ENCODE measurements at places on chromosomes 5 and 9.

- DNase-seq: no peak
Observed at GRCh38 chr5:132999246-132999645, 27.1 kb downstream of the ZCCHC10 start.

DNA sequence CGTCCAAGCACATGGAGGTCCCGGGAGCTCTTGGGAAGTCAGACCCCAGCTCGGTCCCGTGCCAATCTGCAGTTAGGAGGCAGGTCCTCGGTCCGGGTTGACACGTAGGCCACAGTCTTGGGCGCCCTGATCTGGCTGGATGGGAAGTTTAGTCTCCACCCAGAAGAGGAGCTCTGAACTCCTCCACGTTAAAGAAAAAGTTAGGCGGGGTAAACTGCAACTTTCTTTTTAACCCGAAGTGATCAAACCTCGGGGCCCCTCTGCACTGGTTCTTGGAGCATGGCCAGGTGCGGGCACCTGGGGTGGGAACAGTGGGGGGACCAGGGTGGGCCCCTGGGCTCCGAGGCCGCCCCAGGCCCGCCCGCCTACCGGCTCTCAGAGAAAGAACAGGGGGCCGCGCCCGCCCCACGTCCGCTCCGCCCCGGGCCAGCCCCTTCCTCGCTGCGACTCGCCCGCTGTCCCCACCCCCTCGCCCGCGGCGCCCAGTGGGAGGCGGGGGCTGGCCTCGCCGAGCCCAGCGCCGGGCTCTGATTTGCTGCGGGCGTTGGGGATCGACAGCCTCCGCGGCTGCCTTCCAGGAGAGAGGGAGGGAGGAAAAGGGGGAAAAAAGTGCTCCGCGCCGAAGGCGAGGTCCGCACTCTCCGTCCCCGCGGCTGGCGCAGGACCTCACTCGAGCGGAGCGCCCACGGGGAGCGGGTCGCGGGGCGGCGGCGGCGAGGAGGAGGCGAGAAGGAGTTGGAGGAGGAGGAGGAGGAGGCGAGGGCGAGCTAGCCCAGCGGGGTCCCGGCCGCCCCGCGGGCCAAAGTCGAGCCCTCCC, at the start of gene COL5A1:
COL5A1 (plus strand) TSS at position 631 of the 817 bp plus-strand sequence. CDS start 385 bp downstream, outside the sequence.
- DNase-seq: no peak

GRCh38 chr5:179311581-179311980, 33.7 kb downstream of the ADAMTS2 start:
- DNase-seq: no peak

- no peak for DNase-seq
Observed at GRCh38 chr9:35910613-35911359, 1.5 kb downstream of the SPAAR start.

- DNase-seq: no peak
Observed at GRCh38 chr5:75907651-75908050, 175.5 kb upstream of the SV2C start.

DNA sequence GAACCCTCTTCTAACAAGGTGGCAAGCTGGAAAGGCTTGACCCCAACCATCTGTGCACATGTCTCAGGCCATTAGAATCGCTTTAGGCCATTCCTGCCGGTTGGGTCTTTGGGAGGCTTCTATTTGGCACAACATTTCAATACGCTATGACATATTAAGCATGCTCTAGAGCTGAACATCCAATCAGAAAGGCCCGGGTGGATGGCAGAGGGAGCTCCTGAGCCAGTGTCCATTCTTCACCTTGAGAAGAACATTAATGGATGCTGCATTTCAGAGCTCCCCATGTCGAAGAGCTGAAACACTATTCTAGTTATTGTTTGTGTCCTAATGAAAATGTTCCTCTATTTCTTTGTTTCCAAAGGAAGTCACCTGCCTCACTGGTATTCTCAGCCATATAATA, 12.8 kb downstream of the SPATA9 start:
- DNase-seq: no peak

- no peak for DNase-seq
Observed at GRCh38 chr5:119681734-119682133, 52.4 kb downstream of the FAM170A start.

- DNase-seq: no peak
Observed at GRCh38 chr5:33905381-33905780, 13.6 kb upstream of the ADAMTS12 start.

DNA sequence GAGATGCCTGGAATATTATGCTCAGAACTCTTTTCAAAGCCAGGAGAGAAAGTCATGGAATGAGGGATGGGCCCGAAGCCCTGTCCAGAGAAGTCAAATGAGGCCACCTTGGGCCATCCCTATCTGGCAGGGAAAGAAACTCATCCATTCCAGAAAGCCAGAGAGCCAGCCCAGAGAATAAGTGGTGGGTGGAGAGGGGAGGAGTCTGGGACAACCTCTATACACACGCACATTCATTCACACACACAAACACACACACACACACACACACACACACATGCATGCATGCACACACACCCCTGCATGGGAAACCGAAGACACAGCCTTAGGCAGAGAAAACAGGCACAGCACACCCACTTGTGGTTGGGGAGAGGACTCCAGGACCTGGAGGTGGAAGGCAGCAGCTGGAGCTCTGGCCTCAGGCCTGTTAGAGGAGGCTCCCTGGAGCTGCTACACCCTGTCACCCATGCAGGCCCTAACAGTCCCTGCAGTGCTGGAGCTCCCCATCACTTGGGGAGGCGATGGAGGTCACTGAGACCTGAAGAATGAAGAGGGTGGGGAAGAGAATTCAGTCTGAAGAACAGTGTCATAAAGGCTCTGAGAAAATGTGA, 38.0 kb downstream of the TGFBI start:
- no peak for DNase-seq

GRCh38 chr9:14221558-14221957, 92.4 kb downstream of the NFIB start:
- DNase-seq: no peak

DNA sequence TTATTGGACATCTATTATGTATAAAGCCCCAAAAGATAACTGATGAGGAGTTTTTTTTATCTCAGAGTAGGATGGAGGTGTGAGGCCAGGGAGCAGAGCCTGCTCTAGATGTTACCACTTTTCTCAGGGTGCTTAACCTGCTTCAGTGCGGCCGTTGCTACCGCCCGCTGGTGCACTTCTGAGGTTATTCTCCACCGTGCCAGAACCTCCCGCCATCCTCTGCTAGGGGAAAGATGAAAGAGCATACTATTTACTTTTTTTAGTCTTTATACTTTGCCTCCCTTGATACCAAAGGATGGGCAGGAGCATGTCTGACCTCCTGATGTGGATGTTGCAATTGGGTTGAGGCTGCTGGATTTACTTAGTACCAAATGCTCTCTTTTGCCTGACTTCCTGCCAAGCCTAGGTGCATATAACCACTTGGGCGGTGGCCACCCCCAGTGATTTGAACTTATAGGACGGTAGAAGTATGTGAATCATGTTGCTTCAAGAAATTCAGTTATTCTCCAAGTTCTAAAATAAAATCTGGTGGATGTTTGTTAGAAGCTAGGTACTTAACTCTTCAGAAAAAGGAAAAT, 71.1 kb upstream of the HSPB3 start:
- DNase-seq: no peak

- no peak for DNase-seq
Observed at GRCh38 chr5:147481874-147482705, 27.8 kb downstream of the DPYSL3 start.

DNA sequence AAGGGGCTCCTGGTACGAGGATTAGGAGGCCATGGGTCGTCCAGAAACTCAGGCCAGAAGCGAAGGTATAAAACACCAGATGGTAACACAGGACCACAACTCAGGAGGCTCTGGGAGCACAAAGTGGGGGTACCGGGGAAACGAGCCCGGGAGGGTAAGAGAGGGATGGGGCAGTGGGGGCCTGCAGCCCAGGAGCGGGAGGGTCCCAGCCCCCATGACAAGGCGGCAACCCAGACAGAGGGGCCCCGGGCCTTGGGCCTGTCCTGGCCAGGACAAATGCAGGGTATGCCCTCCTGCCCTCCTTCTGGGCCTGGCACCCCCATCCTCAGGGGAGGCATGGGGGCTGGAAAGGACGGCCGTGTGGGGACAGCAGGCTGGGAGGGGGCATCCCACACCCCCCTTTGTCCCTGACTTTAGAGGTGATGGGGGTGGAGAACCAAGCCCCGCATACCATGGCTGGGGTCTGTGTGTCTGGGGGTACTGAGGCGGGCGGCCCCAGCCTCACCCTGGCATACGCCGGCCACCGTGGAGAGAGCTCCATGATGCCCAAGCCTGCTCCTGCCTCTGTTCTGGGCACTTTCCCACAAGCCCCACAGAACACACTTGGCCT, 47.0 kb upstream of the EXOC3 start:
- no peak for DNase-seq

DNA sequence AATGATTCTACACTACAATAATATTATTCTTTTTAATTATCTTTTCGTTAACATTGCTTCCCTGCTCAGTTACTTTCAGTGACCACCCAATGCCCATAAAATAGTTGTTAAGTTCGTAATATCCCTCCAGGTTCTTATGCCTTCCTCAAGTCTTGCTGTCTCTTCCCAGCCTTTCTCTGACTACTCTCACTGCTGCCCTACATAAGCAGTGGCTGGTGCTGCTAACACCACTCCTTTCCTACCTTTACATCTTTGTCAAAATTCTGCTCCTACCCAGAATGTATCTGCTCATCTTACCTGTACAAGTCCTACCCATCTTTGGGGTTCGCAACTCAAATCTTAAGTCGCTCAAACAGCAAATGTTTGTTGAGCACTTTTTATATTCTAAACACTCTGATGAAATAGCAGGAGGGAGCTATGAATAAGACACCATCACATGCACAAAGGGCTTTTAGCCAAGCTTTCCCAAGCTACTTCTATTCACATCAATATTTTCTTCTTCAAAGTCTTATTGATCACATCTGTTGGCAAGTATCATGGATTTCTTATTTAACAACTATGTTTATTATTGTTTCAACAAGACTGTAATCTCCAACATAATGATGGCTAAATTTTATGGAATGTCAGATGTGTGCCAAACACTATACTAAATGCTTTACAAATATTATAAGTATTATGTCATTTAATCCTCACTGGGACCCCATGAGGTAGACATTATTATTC, 29.5 kb downstream of the SLC25A46 start:
- DNase-seq: no peak

DNA sequence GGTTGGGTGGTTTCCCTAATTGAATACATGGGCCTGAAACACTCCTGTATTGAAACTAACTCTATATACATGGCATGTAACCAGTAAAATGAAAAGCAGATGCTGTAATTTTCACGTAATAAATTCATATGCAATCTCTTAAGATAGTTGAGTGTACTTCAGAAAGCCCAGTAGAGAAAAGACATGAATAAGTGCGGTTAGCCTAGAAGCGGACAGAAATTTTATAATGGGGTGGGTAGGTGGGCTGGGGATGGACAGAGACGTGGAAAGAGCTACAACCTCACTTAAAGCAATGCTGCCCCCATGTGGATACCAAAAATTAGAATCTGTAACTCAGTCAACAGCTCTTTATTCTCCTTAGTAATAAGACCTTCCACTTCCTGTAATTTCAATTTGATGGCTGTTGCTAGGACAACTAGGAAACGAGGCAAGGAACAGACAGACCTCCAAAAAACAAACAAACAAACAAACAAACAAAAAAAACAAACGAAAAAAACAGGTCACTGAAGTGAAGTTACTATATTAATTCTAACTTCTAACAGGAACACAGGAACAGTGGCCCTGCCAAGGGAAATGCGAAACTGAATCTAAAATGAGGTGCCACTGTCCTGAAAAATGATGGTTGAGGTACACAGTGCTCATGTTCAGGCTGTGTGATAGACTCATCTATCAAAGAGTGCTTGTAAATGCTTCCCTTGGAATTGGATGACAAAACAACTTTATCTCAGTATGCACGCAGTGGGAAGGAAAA, 103.4 kb upstream of the GNA14 start:
- DNase-seq: no peak

- DNase-seq: no peak
Observed at GRCh38 chr9:75889977-75890471, 449 bp upstream of the PCSK5 start.

DNA sequence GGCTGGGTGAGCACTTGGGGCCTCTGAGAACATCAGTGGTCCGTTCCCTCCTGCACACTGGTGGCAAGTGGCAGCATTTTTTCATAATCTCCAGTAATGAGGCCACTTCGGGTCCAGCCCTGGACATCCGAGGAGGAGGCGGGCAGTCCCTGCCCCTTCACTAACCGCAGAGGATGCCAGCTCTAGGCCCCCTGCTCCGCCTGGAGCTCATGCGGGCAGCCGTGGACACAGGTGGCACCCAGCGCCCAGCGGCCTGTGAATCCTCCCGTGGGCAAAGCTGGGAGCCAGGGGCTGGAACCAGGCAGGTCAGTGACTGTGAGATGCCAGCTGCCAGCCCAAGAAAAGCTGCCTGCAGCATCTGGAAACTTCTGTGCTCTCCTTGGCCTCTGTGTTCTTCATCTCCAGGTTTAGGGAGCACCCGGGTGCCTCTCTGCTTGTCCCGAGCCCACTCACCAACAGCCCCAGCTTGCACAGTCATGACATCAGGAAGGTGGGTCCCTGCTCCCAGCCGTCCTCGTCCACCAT, 92.4 kb downstream of the KCNT1 start:
- no peak for DNase-seq

DNA sequence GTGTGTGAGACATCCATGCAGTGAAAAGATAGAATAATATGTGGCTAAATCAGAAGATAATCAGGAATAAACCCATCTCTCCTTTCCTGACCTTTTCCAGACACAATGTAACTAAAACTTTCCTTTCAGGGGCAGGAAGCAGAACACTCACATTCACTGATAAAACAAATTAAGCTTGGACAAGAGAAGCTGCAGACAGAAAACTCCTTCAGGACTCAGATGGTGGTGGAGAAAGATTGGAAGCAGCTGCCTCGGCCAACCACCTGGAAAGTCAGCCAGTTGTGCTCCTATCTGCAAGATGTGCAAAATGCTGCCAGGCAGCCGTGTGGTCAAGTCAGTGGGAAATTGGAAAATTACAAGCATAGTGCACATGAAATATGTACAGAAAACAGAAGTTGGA, 26.9 kb downstream of the RASEF start:
- DNase-seq: no peak

GRCh38 chr9:136312436-136312835, 8.5 kb upstream of the CCDC187 start:
- peak; percentile 27 for DNase-seq

DNA sequence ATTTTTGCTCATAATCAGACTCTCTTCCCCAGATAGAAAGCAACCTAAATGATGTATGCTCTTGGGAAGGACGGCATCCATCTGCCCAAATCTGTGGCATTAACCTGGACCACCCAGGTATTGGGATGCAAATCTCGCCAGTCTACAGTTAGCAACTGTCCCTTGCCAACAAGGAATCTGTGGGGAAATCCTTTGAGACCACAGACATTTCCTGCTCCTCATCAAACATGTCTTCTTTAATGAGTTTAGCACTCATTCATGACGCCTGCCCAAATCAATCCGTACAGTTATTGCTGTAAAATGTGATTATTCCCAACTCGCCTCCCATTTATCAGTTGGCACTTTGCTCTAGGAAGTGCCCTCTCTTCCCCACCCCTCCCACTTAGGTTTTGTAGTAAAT, 7.8 kb downstream of the ROR2 start:
- DNase-seq: no peak

- DNase-seq: no peak
Observed at GRCh38 chr5:145227881-145228280, 607.3 kb downstream of the PRELID2 start.

- no peak for DNase-seq
Observed at GRCh38 chr9:94770334-94770733, 43.8 kb downstream of the AOPEP start.

GRCh38 chr5:87007737-87008136, 259.9 kb upstream of the RASA1 start:
- no peak for DNase-seq

Measured in activated naive CD4-positive, alpha-beta T cell (primary cell).